ENCODE measurements at places on chromosomes 6 and 20.

DNA sequence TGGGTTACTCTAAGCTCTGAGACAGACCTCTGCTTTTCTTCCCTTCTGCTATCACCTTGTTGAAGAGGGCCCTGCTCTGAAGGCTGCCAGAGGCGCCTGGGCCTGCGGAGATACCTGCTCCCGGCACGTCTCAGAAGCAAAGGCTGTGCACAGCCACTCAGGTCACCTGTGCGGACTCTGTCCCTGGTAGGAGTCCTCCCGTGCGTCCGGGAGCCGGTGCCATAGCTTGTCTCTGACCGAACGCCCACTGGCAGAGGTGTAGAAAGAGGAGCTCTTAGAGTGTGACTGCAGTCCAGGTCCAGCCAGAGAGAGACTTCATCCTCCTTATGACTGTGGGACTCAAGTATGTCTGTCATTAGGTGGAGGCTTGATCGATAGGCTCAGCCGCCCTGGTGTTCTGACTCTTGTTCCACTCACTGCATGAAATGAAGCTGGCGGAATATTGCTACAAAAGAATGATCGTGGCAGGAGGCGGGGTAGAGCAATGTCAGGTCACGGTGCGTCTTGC lies 51.0 kb upstream of the UNC93A start:
- DNase-seq, result no peak

DNA sequence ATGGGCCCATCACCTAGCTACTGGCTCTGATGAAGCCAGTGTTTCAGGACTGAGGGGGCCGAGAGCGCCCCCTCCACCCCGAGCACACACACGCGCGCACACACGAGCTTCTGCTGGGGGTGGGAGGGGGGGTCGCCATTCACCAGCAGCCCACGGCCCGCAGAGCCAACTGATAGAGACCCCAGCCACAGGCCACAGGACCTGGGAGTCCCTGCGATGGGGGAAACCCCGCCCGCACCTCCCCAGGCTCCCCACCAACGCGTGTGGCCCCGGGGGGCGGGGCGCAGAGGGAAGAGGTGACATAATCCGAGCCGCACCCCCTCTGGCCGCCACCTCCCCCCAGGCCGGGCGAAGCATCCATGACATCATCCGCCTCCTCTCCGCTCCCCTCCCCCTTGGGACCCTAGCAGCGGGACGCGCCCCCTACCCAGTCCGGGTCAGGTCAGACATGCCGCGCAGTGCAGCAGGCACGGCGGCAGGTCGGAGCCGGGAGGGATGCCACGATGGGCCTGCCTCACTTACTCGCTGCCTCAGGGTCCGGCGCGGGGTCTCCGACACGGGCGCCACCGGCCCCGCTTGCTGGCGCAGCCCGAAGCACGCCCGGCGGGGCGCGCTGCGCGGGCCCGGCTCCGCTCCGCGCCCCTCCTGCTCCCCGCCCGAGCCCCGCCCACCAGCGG lies at the start of gene LZTS3:
TSS of gene LZTS3 (minus strand) at position 617 of the 677 bp plus-strand sequence. CDS start 6,386 bp downstream, outside the sequence.
- DNase-seq, result peak; percentile 85

GRCh38 chr20:33463332-33464101 lies 20.0 kb upstream of the SNTA1 start:
- DNase-seq, result no peak

DNA sequence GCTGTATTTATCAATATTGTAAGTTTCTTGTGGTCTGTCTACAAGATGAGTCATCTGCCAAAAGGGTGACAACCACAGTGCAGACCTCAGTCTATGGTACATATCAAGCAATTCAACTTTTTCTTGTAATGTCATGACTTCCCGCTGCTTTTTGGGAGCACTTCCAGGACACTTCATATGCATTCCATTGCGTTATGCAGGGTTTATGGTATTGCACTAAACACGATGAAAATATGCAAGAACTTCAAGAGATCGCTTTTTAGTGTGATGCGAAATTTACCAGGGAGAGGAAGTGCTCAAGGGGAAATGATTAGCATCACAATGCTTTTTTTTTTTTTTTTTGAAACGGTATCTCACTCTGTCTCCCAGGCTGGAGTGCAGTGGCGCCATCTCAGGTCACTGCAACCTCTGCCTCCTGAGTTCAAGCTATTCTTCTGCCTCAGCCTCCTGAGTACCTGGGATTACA lies 166.5 kb downstream of the TFAP2A start:
- no peak for DNase-seq

GRCh38 chr6:25981568-25982263 lies 19.1 kb downstream of the TRIM38 start:
- DNase-seq, result no peak

DNA sequence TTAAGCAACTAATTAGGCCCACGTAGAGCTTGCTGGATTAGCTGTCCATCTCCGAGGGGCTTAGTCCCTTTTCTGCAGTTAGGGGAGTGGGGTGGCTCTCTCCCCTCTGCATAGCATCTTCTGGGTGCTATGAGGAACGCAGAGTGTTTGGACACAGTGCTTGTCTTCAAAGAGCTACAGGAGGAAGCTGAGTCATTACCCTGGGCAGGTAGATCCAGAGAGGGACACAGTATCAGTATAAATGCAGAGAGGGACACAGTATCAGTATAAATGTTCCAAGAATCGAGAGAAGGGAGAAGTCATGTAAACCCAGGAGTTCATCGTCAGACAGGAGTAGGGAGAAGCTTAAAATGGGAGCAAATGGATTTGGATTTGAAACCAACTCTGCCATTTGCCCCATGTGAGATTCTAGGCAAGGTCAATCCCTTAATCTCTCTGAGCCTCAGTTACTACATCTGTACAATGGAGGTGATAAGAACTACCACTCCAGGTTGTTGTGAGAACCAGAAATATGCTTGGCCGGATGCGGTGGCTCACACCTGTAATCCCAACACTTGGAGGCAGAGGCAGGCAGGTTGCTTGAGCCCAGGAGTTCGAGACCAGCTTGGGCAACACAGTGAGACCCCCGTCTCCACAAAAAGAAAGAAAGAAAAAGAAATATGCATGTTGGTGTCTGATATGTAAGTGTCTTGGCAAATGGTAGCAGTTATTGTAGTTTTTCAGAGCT lies 5.5 kb upstream of the GHRH start:
- DNase-seq, result no peak

GRCh38 chr6:37891072-37891471 lies 71.5 kb downstream of the ZFAND3 start:
- no peak for DNase-seq

GRCh38 chr20:52655395-52655794 lies 316.8 kb upstream of the TSHZ2 start:
- no peak for DNase-seq
